ENCODE measurements at places on chromosomes 4 and X. TPM values are rescaled to one million over a fixed set of nuclear protein-coding genes. Genes with fewer than 3 reads are reported as not detected.

Gene MAGEA2B
- total RNA-seq = not detected

Gene SPARCL1
- not detected for total RNA-seq

Gene TMEM185A
- total RNA-seq = 16.3 TPM

Gene TCP11X2
- total RNA-seq = not detected

Gene ENAM
- total RNA-seq = not detected

Gene ACE2
- 1.6 TPM for total RNA-seq

Gene PPBP
- total RNA-seq = 3.9 TPM
